Activated naive CD8-positive, alpha-beta T cell treated with anti-CD3 and anti-CD28 coated beads, Interleukin-2, amount 50 U/mL, for 16 hours (primary cell): ENCODE measurements at places on chromosomes 13 and 19.

- DNase-seq, result peak; percentile 23
These were observed 21.1 kb downstream of the ZNF473 start for GRCh38 chr19:50046649-50047503.

DNA sequence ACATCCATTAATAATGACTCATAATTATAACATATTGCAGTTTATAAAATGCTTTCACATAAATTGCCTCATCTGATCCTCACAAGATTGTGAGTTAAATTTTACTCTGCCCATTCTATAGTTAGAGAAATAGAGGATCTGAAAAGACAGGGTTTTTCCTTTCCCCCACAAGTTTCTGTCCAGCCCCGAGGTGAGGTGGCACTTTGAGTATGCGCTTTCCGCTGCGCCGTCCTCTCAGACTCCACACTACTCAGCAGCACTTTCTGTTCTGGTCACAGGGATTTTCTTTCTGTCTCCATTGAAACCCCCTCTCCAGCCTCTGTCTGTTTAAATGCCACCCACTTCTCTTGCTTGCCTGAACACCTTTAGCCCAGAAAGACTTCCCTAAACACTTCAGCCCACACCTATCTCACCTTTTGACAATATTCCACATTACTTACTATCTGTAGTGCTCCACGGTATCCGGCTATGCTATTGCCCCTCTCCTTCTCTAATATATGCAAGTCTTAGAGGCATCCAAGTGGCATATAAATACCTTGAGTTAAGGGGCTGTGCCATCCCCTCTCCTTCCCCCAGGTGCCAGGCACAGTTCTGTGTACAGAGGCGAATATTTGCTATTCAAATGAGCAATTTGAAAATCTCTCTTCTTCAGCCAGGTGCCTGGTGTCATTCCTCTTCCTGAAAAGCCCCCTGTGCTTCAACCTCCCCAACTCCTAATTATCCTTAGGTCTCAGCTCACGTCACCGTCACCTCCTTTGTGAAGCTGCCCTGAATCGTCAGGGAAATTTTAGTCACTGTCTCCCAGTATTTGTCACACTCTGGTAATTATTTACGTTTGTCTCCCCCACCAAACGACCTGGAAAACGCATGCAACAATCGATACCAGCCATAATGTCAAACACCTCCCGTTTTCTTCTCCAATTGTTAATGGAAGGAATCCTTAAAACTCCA lies 268.7 kb downstream of the NHLRC3 start:
- no peak for DNase-seq

DNA sequence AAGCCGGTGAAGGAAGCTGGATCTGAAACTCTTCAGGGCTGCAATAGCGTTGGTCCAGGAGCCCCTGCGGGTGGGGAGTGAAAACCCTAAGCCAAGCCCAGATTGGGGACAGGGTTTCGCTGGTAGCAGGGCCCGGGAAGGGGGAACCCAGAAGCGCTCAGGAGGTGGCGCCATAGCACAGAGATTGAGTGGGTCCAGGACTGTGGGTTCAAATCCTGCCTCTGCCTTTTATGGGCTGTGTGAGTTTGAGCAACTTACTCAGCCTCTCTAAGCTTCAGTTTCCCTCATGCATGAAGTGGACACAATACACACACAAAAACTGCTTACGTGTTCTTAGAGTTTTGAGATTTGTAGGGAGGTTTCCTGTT lies 8.3 kb upstream of the SYCN start:
- DNase-seq, result peak; percentile 21

GRCh38 chr13:110714797-110715394 lies 1.4 kb downstream of the ING1 start:
- DNase-seq, result no peak

DNA sequence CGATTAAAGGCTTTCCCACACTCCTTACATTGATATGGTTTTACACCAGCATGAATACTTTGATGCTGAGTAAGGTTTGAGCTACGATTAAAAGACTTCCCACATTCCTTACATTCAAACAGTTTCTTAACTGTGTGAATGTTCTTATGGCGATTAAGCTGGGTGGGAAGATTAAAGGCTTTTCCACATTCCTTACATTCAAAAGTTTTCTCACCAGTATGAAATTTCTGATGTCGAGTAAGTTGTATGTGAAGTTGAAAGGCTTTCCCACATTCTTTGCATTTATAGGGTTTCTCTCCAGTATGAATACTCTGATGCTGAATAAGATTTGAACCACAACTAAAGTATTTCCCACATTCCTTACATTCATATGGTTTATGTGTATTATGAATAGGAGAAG lies 20.0 kb downstream of the ZNF780B start:
- DNase-seq, result no peak

- DNase-seq, result no peak
These were observed 203.1 kb upstream of the EDNRB start for GRCh38 chr13:78121459-78122348.

GRCh38 chr13:74061926-74062595 lies 72.1 kb downstream of the KLF12 start:
- no peak for DNase-seq
